ENCODE measurements at places on chromosomes 6 and 20. TPM values are rescaled to one million over a fixed set of nuclear protein-coding genes. Genes with fewer than 3 reads are reported as not detected.

HLA-DMB gene
- 208 TPM for total RNA-seq

ARMH2 gene
- 0.68 TPM for total RNA-seq

RGL2 gene
- total RNA-seq = 117 TPM

COX4I2 gene
- total RNA-seq = 17.1 TPM

PNPLA1 gene
- total RNA-seq = 0.27 TPM

IER3 gene
- total RNA-seq = 18.0 TPM

DEFB126 gene
- not detected for total RNA-seq

PACSIN1 gene
- total RNA-seq = not detected

EEF1A2 gene
- 0.77 TPM for total RNA-seq

SIRPB1 gene
- total RNA-seq = 35.8 TPM

SERINC3 gene
- total RNA-seq = 133 TPM

LY6G6F gene
- 0.97 TPM for total RNA-seq

TTBK1 gene
- 0.09 TPM for total RNA-seq

HCRTR2 gene
- total RNA-seq = not detected

ELOVL2 gene
- total RNA-seq = 0.21 TPM

AHCY gene
- total RNA-seq = 63.8 TPM

VPS16 gene
- total RNA-seq = 35.8 TPM

NT5DC1 gene
- 46.0 TPM for total RNA-seq

RFX6 gene
- not detected for total RNA-seq

CDC25B gene
- 97.7 TPM for total RNA-seq

NNAT gene
- total RNA-seq = 0.83 TPM

OR12D3 gene
- total RNA-seq = not detected

ELOVL4 gene
- 0.24 TPM for total RNA-seq

SLC12A5 gene
- total RNA-seq = 1.2 TPM

DZANK1 gene
- total RNA-seq = 3.4 TPM

RSPH9 gene
- total RNA-seq = 2.6 TPM

TFAP2A gene
- total RNA-seq = 0.47 TPM
